ENCODE measurements at places on chromosomes 7 and 10.

DNA sequence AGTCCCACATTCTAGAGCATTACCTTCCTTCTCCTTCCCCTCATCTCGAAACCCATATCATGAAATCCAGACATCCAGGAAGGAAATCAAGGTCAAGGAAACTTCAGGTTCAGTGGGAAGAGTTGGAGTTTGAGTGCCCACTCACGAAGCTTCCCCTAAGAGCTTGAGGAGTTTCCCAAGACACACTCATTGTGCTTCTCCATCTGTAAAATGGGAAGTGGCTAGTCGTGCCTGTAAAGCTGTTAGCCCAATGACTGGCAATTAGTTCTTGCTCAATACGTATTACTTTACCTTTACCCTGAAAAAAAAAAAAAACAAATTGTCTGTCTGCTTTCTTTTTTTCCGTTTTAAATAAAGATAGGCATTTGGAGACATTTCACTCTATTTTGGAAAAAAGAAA is 42.3 kb downstream of the GPAM start:
- DNase-seq, result no peak

GRCh38 chr7:7131273-7131672 is 51.1 kb upstream of the C1GALT1 start:
- DNase-seq, result no peak

- DNase-seq, result no peak
Measured at GRCh38 chr7:40784176-40784575, 649.4 kb downstream of the SUGCT start.

DNA sequence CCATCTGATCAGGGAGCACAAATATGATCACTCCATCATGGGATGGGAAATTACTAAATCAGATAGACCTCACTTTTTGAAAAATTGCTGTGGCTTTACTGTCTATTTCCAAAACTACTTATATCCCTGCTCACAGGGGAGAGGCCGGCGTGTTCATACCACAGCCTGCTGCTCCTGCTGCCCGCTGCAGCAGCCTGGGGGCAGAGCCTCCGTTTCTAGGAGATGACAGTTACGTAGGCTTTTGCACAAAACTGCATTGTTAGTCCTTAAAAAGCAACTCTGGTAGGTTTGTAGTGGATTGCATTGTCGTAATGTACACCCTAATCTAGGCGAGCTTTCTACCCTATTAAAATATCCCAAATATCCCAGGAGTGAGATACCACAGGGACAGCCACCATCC is 203.7 kb downstream of the EBF3 start:
- DNase-seq, result no peak

DNA sequence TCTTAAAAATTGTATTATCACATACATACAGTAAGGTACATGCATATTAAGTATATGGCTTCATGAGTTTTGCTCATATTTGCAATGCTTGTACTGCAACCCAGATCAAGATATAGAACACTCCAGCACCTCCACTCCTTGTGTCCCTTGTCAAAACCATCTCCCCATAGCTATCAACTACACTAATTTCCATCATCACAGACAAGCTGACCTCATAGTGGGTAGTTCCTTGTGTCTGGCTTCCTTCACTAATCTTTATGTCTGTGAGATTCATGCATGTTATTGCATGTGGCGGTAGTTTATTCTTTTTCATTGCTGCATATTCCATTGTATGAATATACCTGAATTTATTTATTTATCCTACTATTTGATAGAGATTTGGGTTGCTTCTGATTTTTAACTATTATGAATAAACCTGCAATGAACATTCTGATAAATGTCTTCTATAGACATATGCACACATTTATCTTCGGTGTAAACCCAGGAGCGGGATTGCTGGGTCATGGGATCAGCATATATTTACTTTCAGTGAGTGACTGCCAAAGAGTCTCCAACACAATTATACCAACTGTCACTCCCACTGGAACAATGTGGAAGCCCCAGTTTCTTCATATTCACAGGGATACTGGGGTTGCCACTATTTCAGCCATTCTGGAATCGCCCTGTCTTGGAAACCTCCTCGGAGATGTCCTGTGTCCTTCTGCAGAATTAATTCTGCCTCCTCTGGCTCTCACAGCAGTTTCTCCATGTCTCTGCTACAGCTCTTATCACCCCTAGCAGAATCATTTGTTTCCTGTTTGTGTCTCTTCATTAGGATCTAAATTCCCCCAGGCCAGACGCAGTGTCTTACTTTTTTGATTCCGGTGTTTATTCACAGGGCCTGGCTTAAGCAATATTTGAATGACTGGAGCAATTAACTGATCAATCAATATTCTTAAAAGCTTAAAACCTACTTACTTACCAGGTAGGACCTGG is 14.7 kb upstream of the ADAM12 start:
- DNase-seq, result no peak

- DNase-seq, result no peak
Measured at GRCh38 chr7:92498557-92498956, 20.8 kb upstream of the ERVW-1 start.

DNA sequence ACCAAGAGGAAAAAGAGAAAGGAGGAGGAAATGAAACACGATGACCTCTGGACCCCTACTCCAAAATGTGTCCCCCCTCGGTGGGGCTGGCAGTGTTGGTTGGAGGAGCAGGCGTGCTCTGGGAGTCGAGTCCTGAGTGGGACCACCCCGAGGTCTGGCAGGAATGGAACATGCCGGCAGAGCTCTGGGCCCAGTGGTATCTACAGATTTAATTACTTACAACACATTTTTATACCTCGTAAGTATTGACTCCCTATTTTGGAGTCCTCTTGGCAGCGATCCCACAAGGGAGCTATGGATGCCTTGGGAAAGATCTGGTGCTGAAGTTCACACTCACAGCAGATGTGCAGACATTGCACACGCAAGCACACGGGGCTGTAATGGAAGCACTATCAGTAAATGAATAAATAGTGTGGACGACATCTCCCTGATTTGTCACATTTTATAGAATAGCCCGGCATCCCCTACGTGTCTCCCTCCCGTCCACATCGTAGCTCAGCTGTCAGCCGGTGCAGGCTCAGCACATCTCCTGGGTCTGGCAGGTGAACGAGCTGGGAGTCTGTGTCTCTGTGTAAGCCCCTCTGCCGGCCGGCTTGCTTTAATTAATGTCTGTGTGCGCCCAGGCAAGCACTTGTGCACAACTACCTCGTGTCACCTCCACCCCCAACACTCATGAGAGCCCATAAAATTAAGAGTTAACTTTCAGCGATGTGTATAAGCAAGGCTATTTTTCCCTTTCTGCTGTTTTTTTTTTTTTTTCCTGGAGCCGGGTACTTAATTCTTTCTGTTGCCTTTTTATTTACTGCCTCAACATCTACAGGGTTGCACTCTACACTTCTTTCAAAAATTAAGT is 603.2 kb downstream of the LRMDA start:
- DNase-seq, result no peak

DNA sequence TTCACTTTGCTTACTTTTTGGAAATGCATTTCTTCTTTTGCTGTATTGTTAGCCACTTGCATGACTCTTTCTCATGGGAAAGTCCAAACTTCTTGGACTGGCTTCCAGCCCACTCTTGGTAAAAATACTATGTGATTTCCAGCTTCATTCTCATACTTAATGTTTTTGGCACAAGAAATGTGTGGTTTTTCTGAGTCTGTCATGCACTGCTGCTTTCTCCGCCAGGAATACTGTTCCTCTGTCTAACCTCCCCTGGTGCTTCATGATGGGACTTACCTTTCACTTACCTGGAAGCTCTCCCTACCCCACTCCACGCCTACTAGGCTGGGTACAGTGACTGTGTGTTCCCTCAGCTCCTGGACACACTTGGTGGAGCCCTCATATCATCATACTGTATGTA is 18.7 kb downstream of the MGAM2 start:
- DNase-seq, result no peak

DNA sequence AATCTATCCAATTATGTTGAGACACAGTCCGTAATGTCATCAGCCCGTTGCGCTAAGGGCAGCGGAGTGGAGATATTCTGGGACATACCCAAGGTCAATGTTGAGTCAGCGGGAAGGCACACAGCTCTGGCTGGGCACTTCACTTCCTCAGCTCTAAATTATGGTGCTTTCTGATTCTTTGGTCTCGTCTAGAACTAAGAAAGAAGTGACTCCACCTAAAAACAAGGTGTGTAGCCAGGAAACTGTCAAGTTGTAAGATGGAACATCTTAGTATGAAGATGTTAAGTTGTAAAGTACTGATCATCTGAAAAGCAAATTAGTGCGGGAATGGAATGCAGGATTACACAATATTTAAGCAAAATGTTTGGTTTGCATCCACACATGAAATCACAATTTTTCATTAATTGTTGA is 43.1 kb downstream of the BAIAP2L1 start:
- no peak for DNase-seq

- no peak for DNase-seq
Measured at GRCh38 chr7:78260826-78261225, 462.3 kb downstream of the PHTF2 start.

- no peak for DNase-seq
Measured at GRCh38 chr10:75862935-75863334, 431.5 kb downstream of the LRMDA start.

DNA sequence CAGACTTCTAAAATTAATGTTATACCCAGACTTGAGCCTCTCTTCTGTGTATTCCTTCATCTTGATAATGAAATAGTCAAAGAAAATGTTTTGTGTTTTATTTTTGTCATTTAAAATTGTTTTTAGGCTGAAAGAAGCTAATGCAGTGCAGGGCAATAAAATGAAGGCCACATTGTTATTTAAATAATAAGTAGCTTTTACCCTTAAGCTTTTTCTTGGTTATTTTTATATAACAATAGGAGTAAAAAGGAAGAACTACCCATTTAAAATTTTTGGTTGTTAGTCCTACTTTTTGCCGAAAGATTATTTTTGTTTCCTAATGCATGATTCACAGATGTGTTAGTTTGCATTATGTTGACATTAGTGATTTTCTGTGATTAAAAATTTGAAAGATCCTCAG is 181.0 kb upstream of the MEOX2 start:
- no peak for DNase-seq

GRCh38 chr10:14474656-14475055 is 143.9 kb upstream of the FRMD4A start:
- no peak for DNase-seq

- no peak for DNase-seq
Measured at GRCh38 chr7:99540542-99540941, 11.4 kb downstream of the FAM200A start.

GRCh38 chr10:43790147-43790546 is 141.5 kb upstream of the ZNF32 start:
- no peak for DNase-seq

GRCh38 chr7:143355450-143356385 is 6.8 kb downstream of the FAM131B start:
- no peak for DNase-seq

GRCh38 chr10:119452396-119452795 is 90.1 kb downstream of the RGS10 start:
- no peak for DNase-seq

DNA sequence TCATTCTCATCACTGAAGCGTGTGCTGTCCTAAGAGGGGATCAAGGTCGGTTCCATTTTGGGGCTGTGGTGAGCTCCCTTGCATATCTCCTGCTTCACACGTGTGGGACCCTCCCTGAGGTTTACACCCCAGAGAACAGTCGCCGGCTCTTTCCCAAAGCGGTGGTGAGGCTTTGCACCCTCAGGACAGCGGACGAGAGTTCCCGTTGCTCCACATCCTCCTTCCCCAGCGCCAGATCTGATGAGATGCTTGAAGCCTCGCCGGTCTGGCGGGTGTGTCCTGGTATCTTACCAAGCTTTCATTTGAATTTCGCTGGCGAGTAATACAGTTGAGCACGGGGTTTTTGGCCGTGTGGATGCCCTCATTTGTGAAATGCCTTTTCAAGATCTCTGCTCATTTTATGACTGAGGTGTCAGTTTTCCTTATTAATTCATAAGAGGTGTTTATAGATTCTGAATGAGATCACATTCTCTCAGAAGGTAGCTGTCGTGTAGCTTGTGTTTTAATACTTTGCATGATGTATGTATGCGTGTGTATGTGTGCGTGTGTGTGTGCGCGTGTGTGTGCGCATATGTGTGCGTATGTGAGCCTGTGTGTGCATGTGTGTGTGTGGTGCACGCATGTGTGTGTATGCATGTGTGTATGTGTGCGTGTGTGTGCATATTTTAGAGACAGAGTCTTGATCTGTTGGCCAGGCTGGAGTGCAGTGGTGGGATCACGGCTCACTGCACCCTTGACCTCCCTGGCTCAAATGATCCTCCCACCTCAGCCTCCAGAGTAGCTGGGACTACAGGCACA is 30.7 kb downstream of the ELFN1 start:
- no peak for DNase-seq
